ENCODE measurements at places on chromosomes 12 and 14. TPM values are rescaled to one million over a fixed set of nuclear protein-coding genes. Genes with fewer than 3 reads are reported as not detected.

The IL22 gene
- not detected for total RNA-seq

The GDF3 gene
- total RNA-seq: not detected

The ART4 gene
- 0.44 TPM for total RNA-seq

The RNASE3 gene
- total RNA-seq: not detected

The C3AR1 gene
- total RNA-seq: not detected

The GPX2 gene
- total RNA-seq: not detected

The RFX4 gene
- not detected for total RNA-seq

The SLC8B1 gene
- total RNA-seq: 24.7 TPM

The ORAI1 gene
- total RNA-seq: 14.4 TPM

The MIP gene
- not detected for total RNA-seq

The PZP gene
- not detected for total RNA-seq

The TEP1 gene
- total RNA-seq: 25.5 TPM

The HOXC13 gene
- not detected for total RNA-seq

The EAPP gene
- total RNA-seq: 46.3 TPM

The AKAP5 gene
- total RNA-seq: 0.29 TPM

The DICER1 gene
- total RNA-seq: 27.8 TPM

The CCDC196 gene
- total RNA-seq: not detected

The ACSM4 gene
- not detected for total RNA-seq

The EIF2S3B gene
- 0.87 TPM for total RNA-seq

The TM9SF1 gene
- total RNA-seq: 87.0 TPM

The ZNF605 gene
- 12.2 TPM for total RNA-seq

The ESPL1 gene
- 14.1 TPM for total RNA-seq

The SLC25A21 gene
- 0.73 TPM for total RNA-seq

The SYNDIG1L gene
- 0.15 TPM for total RNA-seq

The NPAS3 gene
- total RNA-seq: 0.17 TPM

The CD69 gene
- total RNA-seq: not detected

The ESR2 gene
- total RNA-seq: 0.29 TPM

The WASHC4 gene
- total RNA-seq: 93.0 TPM

The ENDOU gene
- total RNA-seq: 0.29 TPM

The B4GALNT1 gene
- total RNA-seq: 1.3 TPM

The TSHR gene
- 0.33 TPM for total RNA-seq

The ACACB gene
- 8.3 TPM for total RNA-seq

The LRIG3 gene
- 211 TPM for total RNA-seq

The SPPL3 gene
- 6.6 TPM for total RNA-seq

The RPS6KL1 gene
- 1.0 TPM for total RNA-seq

The TTC9 gene
- 0.15 TPM for total RNA-seq

The MANSC1 gene
- total RNA-seq: 3.0 TPM

The TAS2R42 gene
- total RNA-seq: not detected

The KRT85 gene
- not detected for total RNA-seq

Data from smooth muscle cell of trachea (primary cell).